ENCODE measurements at places on chromosomes 6 and 20. TPM values are rescaled to one million over a fixed set of nuclear protein-coding genes. Genes with fewer than 3 reads are reported as not detected.

GRCh38 chr6:9398767-9399373 lies 963.5 kb upstream of the SLC35B3 start:
- no peak for DNase-seq

- no peak for DNase-seq
Observed at GRCh38 chr6:74166849-74167248, 470.8 kb downstream of the CD109 start.

DNA sequence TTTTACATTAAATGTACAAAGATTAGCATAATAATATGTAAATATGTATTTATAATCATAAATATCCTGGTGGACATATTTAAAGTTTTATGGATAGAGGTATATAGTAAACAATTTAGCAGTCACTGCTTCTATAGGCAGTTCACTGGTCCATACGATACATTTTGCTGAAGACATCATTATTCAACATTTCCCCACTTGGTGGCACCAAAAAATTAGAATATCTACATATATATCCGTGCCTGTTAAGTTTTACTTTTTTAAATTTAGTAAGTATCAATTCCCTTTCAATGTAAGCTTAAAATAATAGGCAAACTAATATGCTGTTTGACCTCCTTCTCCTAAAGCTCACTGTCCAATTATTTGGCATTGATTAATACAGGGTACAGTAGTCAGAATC lies 64.2 kb downstream of the LMBRD1 start:
- no peak for DNase-seq

GRCh38 chr20:25047766-25048165 lies 10.2 kb downstream of the ACSS1 start:
- DNase-seq = no peak

SCGN gene
- 1.6 TPM for total RNA-seq

Measured in esophagus muscularis mucosa (tissue), 4 donors.